Activated CD4-positive, alpha-beta T cell treated with anti-CD3 and anti-CD28 coated beads for 1 hour (primary cell): ENCODE measurements at places on chromosomes 6 and 20.

- no peak for DNase-seq
Observed at GRCh38 chr6:40054602-40055001, 120.3 kb upstream of the MOCS1 start.

- no peak for DNase-seq
Observed at GRCh38 chr6:157110607-157111006, 212.7 kb downstream of the TMEM242 start.

DNA sequence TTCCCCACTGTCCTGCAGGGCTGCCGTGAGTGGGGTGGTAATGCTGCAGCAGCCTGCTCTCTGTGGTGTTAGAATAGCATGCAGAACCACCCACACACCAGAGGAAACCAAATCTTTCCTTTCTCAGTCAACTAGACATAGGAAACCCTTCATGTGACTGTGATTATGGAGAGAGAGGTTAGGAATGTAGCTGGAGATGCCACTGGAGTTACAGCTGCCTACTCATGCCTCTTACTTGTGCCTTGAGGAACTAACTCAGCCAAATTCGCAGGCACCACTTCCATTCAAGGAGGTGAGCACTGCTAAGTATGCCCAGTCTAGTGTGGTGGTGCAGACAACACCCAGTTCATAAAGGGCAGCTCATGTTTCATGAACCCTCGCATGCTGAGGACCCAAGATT, 27.4 kb downstream of the MUC22 start:
- DNase-seq = no peak

GRCh38 chr6:45655745-45656476, 278.2 kb upstream of the SUPT3H start:
- no peak for DNase-seq

DNA sequence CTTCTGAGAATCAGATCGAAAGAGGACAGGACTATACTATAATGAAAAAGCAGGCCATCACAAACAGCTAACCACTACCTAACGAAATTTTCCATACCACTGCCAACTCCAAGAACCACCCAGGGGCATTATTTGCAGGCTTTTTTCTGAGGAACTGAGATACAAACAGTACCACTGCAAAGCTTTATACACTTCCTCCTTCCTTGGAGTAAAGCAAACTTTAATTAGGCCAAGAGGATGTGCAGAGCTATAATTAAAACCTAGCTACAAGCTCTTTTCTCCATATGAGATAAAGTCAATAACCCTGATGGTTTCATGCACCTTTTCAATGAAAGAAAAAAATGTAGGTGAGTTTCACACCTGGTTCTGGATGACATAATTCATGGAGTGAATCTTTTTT, 68.5 kb downstream of the ELOVL5 start:
- no peak for DNase-seq

DNA sequence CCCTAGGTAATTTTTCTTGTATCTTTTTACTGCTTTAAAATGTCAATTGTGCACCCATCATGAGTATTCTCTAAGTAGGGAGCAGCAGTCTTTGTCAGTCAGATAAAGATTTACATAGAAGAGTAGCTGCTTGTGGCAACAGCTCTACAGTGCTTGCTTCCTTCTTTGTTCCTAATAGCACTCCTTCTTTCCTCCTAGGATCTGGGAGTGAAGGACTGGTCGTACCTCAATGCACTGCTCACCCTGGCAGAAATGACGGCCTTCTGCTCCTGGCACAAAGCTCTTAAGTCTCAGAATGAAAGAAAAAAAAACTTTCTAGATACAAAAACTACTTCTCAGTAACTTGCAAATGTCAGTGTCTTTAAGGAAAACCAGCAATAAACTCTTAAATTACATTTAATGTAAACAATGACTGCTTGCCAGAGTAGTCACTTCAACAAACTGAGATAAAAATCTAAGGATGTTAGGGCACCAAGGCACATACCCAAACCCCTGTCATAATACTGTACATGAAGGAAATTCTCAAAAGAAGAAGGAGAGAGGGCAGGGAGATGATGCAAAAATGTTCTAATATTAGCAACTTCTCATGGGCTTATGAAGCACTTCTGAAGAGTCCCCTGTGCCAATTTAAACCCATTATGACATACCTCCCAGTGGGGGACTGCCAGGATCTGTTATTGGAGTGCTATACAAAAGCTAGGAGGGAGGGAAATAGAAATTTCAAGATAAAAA, 34.0 kb downstream of the NCOA6 start:
- DNase-seq = no peak

DNA sequence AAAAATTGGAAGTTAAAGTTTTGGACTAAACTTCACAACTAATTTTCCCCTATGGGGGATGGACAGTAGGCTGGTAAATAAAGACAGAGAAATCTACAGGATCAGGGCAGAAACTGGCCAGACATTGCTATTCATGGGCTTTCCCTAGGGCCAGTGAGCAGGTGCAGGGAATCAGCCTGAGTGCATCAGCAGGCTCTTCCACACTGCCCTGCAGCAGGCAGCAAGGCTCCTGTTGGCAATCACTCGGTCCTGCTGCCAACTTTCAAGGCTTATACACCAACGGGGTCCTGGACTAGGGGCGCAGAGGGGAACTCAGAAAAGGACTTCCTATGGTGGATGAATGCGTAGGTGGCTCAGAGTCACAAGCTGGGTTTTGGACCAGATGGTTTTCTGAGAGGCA, 59.8 kb upstream of the NHSL1 start:
- DNase-seq = no peak
